ENCODE measurements at places on chromosomes 12 and 14.

DNA sequence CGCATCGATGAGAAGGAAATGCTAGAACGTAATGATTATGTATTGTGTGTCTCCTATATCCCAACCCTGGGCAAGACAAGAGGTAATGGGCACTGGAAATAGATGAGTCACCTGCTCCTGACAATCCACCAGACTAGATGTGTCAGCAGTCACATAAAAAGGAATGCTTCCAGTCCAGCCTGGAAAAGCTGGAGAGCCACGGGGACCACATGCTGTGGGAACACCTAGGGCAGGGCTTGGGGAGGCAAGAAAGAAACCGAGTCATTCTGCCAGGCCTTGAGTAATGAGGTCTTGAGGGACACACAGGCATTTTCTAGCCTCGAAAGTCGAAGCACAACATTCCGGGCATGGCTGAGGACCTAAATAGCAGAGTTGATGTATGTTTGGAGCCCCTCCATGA, 716.7 kb upstream of the TMEM132C start:
- DNase-seq, result no peak

DNA sequence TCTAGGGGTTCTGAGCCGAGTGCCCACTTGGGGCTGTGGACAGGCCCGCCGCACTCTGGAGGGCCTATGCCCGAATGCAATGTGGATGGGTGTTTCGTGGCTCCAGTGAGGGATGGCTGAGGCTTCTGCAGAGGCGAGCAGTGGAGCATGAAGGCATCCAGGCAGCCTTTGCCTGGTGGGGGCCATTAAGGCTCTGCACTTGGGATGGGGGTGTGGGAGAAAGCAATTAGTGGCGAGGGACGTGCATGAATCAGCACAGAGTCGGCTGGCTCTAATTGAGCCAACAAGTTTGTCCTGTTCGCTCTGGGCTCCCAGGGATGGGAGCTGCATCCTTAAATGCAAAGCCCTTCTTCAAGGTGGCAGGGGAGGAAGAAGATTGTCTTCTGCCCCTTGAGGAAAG, 346.9 kb upstream of the FKBP4 start:
- DNase-seq, result no peak

DNA sequence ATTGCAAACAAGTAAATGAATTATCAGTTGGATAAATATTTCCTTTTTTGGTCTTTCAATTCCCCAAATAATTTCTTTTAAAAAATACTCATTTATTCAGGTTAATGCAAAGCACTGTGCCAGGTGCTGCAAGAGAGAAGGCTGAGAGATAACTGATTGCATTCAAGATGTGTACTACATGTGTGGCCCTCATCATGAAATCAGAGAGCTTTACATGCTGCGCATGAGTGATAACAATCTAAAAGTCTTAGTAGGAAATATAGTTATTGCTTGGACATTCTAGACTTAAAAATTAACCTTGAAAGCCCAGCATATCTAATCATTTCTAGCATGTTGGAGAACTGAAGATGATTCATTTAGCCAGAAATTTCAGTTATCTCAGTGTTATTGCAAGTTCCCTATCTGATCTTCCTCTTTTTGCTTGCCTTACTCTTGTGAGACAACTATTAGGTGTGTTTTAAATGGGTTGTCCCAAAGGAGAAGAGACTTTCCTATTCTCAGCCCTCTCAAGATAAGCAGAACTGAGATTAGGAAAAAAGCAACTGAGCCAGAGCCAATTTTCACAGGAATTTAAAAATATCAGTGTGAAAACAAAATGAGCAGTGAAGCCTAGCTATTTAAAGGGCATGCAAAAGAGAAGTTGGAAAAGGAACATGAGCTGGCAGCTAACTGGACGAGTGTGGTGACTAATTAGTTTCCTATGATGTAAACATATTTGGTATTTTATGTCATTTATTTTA, 60.9 kb downstream of the PLEKHA5 start:
- DNase-seq, result no peak

DNA sequence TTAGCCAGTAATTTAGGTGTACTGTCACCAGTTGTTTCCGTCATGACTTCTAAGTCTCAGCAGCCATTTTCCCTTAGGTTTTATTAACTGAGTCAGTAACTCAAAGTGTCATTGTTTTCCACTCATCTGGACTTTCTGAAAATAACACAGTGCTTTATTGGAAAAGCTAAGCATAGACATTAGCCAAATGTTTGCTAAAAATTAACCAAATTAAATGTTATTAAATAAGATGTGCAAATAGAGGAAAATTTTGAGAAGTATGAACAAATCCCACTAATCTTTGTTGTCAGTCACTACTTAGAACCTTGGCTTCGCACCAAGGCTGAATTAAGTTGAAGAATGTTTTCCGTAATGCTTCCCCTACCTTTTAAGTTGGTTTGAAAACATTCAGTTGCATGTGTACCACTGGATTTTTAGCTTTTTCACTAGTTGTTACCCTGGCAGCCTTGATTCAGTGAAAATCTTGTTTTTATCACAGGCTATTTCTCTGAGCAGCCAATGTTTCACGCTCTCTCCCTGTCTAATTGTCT, 43.0 kb downstream of the BORCS5 start:
- no peak for DNase-seq

DNA sequence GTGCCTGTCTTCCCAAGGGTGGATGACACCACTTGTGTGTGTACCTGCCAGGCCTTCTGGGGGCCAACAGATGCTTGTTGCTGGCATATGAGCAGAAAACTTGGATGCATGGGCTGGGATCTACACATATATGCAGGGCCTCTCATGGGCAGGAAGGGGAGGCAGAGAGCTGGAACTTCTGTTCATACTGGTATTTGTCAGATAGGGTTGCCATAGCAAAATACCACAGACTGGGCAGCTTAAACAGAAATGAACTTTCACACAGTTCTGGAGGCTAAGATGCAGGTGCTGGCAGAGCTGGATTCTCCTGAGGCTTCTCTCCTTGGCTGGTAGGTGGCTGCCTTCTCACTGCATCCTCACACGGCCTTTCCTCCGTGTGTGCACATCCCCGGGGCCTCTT, 121.8 kb downstream of the SUDS3 start:
- DNase-seq, result no peak

- no peak for DNase-seq
Observed at GRCh38 chr12:121860257-121860656, 1.6 kb upstream of the HPD start.

DNA sequence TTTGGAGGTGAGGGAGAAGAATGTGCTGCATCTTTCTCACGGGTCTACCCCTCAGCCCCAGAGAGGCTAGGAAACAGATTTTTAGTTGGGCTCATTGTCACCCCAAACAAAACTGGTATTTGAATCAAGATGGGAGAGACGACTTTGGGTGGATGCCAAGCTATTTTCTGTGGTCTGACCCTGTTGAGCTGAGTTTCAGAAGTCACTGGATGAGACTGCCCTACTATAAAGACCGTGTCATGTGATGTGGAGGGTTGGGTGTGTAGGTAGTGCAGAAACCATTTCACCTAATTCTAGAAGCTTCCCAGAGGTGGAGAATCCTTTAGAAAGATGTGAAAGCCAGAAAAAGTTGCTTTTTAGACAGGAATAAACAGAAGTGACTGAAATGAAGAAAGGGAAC, 60.2 kb downstream of the IFT43 start:
- no peak for DNase-seq

GRCh38 chr12:111846016-111846415, 4.0 kb downstream of the MAPKAPK5 start:
- no peak for DNase-seq

- no peak for DNase-seq
Observed at GRCh38 chr14:41606532-41607303, at the start of gene LRFN5. Gene LRFN5 (plus strand): TSS chr14:41606876.

GRCh38 chr12:32151552-32151951, 44.9 kb downstream of the BICD1 start:
- no peak for DNase-seq

GRCh38 chr14:28776482-28777266, 10.1 kb downstream of the FOXG1 start:
- DNase-seq, result no peak

GRCh38 chr12:127078577-127079350, 1188.2 kb upstream of the TMEM132C start:
- no peak for DNase-seq

- DNase-seq, result no peak
Observed at GRCh38 chr14:55884819-55885218, 233.4 kb upstream of the PELI2 start.

- no peak for DNase-seq
Observed at GRCh38 chr14:54724676-54725325, 157.9 kb downstream of the SAMD4A start.

- DNase-seq, result no peak
Observed at GRCh38 chr12:38516418-38516817, 199.8 kb downstream of the ALG10B start.

GRCh38 chr12:68792952-68793351, 15.0 kb upstream of the MDM2 start:
- DNase-seq, result no peak

GRCh38 chr12:102479099-102479885, 1.1 kb downstream of the IGF1 start:
- no peak for DNase-seq

DNA sequence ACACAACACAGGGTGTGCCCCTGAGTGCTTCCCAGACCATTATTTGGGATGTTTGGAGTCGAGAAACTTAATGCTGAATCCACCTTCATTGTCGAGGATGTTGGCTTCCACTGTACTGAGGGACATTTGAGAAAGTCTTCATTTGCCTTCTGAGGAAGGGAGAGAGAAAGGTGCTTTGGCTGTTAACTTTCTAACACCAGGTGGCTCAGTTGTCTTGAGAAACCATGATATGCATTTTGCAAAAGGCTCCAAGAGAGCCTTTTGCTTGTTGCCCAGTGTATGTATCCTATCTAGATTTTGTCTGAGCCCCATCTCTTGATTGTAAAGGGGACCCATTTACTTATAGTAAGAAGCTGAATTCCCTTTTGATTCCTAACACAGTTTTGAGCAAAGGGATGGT, 28.6 kb upstream of the NRXN3 start:
- peak; percentile 20 for DNase-seq

GRCh38 chr12:131908092-131909080, 14.0 kb downstream of the ULK1 start:
- no peak for DNase-seq

- no peak for DNase-seq
Observed at GRCh38 chr12:87201598-87201997, 827.6 kb downstream of the C12orf50 start.

Measured in NCI-H1930 (cell line).